Stimulated activated CD8-positive, alpha-beta memory T cell treated with anti-CD3 and anti-CD28 coated beads, Interleukin-7, amount 100 ng/mL, for 24 hours (primary cell): ENCODE measurements at places on chromosomes 12 and 14.

GRCh38 chr12:906062-906585, 43.4 kb downstream of the RAD52 start:
- DNase-seq = no peak

- DNase-seq = no peak
Measured at GRCh38 chr14:38262844-38263243, 7.0 kb upstream of the CLEC14A start.

GRCh38 chr14:21498540-21499526, 12.3 kb downstream of the METTL3 start:
- DNase-seq = no peak

DNA sequence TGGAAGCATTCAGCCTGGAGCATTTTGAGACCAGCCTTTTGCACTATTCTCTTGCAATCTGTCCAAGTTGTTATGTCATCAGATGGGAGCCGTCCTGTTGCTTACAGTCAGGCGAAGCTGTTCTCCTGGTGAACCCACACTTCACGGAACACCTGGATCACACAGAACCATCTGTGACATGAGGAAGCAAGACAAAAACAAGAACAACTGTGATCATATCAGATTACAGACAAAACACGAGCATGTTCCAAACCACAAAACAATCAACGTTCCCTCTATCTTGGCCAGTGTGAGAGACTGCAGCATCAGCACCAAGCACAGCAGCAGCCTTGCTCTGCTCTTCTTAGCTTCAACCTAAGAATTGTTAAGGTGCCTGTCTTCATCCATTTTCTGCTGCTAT, 180.5 kb upstream of the SFSWAP start:
- DNase-seq = no peak

DNA sequence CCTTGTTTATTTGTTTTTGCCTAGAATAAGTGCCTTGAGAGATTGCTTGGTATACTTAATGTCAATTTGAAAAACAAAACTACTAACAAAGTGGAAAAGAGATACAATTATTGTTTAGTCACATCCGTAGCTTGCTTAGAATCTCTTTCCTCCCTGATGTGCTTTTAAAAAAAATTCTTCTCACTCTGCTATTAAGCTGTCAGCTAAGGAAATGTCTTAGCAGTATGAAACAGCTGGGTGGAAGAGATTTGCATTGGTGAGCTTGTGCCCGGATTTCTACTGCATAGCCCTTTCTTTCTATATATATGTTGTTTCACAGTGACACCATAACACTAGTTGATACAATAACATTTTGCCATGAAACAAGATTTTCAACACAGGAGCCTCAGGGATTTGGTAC, 229.4 kb upstream of the RGS6 start:
- DNase-seq = no peak

DNA sequence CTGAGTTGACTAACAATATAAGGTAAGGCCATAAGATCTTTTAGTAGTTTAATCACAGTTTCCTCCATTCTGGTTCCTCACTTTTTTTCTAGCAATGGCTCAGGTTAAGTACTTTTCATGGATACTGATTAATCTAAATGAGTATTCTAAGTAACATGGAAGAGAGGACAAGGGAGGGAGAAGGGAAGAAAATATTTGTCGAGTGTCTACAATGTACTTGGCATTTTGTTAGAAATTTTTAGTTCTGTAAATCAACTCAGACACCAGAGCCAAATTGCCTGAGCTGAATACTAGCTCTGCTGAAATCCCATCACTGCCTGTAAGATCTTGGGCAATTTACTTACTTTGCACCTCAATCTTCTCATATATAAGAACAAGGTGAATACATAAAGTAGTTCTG, 20.2 kb downstream of the RERG start:
- no peak for DNase-seq

DNA sequence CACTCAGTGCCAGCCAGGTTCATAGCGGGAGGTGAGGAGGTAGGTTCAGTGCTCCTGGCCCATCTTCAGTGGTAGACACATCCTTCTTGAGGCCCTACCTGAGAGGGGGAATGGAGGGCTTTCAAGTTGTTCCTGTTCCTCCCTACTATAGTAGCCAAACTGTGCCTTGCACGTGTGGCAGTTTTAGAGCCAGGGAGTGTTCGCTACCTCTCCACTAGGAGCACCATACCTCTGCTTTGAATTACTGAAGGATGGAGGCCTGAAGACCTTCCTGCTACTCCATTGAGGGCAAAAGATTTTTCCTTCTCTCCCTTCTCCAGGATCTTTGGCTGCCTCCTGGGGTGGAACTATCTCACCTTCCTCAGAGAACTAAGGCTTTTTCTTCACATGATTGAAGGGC, 5.9 kb upstream of the ALG10 start:
- no peak for DNase-seq

DNA sequence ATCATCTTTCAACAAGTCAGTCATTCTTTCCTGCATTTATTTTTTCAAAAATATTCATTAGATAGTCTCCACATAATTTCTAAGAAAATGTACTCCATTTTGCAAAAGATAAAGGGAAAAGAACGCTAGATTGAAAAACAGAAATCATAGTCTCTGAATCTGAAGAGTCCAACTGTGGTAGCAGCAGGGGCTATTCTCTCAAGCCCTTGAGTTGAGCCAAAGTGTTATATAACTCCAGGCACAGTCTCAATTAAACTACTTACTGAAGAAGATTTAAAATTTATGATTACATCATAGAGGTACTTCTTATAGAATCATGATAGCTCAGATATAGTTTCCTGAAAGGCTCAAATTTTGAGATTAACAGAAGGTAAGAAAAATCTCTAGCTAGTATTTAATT, 5.8 kb downstream of the LDHB start:
- DNase-seq = no peak

DNA sequence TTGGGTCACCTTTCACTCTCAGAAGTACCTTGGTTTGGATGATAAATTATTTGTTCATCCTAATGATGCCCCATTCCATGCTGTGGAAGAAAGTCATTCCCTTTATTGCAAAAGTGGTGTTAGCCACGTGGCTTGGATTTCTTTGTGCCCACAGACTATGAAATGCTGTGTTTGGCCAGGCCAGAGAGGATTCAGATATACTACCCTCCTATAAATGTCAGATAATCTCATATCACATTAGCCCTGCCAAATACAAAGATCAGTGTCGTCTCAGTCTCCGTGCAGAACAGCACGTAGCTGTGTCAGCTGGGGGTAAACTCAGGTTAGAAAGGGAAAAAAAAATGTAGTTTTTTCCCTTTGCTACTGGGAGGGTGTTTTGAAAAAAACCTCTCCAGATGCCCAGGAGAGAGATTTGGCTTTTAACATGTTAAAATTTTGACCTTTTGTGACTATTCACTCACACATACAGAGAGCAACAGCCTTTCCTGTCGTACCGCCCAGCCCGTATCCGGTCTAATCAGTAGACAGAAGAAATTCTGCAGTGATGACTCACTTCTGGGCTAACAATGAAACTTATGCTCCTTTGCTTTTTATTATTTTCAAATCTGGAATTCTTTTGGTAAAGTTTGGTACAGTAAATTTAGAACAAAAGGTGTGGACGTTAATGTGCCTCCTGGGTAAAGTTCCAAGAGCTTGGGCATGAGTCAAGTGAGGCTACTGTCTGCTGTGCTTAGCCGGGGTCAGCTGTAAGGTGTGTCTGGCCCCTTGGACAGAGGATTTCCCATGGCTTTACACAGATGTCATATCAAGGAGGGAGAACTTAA, 8.5 kb upstream of the PTPRB start:
- no peak for DNase-seq

- no peak for DNase-seq
Measured at GRCh38 chr14:53325176-53325806, 172.2 kb upstream of the DDHD1 start.

- DNase-seq = no peak
Measured at GRCh38 chr12:109036975-109037374, 15.4 kb upstream of the USP30 start.

- DNase-seq = no peak
Measured at GRCh38 chr12:43711348-43711747, 47.2 kb downstream of the PUS7L start.

- no peak for DNase-seq
Measured at GRCh38 chr12:93982771-93983315, 165.5 kb upstream of the PLXNC1 start.

GRCh38 chr14:74257078-74257940, 18.1 kb downstream of the VSX2 start:
- peak; percentile 26 for DNase-seq

- no peak for DNase-seq
Measured at GRCh38 chr14:31895646-31896045, 181.5 kb upstream of the ARHGAP5 start.

GRCh38 chr12:20868277-20868676, 57.8 kb downstream of the SLCO1B3 start:
- no peak for DNase-seq

DNA sequence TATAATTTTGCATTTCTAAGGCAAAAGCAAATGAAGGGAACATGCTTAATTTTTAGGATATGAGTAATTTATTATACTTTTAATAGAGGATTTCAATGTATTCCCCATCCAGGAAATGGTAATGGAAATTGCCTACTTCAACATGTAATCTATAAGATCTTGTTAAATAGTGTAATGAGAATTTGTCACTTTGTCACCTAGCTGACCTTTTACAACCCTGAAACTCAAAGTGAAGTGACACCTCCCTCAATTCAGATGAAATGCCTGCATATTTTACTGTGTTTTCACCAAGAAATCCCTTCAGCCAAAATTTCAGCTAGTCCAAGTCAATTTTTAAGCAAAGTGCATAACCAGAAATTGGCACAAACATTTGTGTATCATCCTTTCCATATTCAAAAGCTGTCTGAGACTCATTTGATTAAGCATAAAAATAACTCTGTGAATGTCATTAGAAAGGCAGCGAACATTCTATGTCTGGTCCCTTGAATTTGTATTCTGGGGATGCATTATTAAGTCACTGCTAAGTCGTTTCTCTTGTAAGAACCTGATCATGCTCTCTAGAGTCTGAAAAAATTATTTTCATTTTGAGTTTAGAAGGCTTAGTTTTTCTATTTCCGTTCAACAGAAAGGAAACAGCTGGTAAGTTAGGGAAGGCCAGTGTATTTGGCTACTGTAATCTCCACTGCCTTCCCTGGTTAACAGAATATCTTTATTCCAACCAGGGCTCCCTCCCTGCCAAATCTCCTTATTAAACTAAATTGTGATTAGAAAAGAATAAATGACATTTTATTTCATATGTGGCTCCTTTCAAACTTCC, 100.8 kb downstream of the IGF1 start:
- DNase-seq = no peak

DNA sequence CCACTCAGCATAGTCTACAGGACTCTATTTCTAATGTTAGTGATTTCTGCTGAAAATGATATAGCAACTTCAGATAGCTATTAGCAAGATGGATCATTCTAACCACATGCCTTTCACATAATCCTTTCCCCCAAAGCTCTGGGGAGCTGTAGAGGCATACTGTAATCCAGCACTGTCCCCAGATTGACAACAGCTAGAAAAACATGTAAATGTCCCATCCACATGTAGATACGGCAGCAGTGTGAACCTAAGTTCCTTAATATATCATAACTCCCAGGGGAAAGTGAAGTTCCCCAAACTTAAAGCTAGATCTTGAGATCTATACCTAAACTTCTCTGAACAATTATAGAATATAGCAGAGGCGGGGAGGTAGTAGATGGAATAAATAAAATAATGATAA, 14.0 kb downstream of the ZNF664 start:
- no peak for DNase-seq

GRCh38 chr12:92640691-92641090, 62.1 kb upstream of the PLEKHG7 start:
- no peak for DNase-seq

DNA sequence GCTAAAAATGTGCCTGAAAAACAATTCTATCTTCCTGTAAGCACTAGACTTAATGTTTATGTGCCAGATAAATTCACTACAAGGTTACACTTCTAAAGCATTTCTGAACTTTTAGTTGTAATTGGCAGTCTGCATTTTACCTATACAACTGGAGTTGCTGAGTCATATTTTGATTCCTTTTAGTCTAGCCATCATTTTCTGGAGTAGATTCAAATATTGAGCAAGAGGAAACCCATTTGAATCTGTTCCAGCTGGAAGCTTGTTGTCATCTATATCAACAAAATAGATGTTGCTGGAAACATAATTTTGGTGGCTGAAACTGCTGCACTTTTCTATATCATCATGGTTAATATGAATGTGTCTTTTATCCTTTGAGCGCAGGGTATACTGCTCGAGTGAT, 122.2 kb upstream of the CCDC175 start:
- DNase-seq = no peak

DNA sequence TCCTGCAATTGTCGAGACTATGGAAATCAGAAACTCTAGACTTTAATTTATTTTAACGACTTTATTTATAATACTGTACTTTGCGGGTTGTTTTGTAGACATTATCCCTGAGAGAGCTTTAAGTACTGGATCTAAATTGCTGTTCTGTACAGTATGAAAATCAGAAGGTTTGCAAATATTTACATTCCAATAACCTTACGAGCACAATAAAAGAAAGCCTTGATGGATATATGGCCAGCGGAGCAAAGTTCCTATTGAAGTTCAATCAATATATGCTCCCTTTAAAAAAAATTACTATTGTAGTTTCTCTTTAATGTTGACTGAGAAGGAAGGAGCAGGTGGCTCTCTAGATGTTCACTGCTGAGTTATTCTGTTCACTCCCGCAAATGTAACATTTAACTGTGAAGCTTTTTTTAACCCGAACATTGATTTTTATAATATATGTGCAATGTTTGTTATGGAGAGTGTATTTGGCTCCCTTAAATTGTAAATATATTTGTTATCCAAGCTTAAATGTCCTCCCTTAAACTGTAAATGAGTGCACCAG, 235.3 kb downstream of the PLCZ1 start:
- no peak for DNase-seq

- DNase-seq = no peak
Measured at GRCh38 chr12:38983117-38983571, 77.8 kb upstream of the CPNE8 start.

- no peak for DNase-seq
Measured at GRCh38 chr14:59356767-59357166, 108.4 kb downstream of the GPR135 start.

GRCh38 chr12:106123551-106124081, 15.1 kb downstream of the NUAK1 start:
- no peak for DNase-seq

DNA sequence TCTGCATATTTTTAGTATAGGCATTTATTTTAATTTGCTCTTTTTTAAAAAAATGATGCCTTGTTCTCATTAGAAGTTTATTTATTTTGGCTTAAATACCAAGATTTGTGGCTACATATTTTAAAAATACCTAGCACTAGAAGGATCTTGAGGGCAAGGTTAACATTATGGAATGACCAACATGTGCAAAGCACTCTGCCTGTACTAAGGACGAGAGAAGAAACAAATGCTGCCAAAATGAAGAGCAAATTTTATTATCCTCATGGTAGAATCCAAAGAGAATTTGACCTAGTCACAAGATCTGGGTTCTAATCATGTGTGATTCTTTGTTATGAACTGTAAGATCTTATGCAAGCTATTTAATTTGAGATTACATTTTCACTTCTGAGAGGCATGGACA, 2.8 kb downstream of the CAND1 start:
- DNase-seq = no peak

- no peak for DNase-seq
Measured at GRCh38 chr12:61780435-61780834, 479.8 kb upstream of the USP15 start.
